ENCODE measurements at places on chromosomes 2 and 18.

- DNase-seq = no peak
Observed at GRCh38 chr18:21109936-21110712, 1.5 kb downstream of the ROCK1 start.

DNA sequence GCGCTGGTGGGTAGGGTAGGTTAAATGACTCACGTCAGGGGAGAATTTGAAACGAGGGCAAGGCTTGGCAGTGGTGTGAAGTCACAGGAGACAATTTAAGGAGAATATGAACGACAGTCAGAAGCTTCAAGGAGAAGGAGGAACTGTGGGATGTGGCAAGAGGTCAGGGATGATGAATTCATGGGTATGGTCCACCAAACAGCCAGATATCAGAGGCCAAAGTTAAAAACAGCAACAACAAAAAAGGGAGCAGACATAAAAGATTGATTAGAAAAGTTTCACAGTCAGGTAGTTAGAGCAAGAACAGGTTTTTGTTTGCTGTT, 1.4 kb upstream of the ZNF396 start:
- no peak for DNase-seq

- peak; percentile 51 for DNase-seq
Observed at GRCh38 chr2:45315861-45316260, 295.2 kb downstream of the SRBD1 start.

DNA sequence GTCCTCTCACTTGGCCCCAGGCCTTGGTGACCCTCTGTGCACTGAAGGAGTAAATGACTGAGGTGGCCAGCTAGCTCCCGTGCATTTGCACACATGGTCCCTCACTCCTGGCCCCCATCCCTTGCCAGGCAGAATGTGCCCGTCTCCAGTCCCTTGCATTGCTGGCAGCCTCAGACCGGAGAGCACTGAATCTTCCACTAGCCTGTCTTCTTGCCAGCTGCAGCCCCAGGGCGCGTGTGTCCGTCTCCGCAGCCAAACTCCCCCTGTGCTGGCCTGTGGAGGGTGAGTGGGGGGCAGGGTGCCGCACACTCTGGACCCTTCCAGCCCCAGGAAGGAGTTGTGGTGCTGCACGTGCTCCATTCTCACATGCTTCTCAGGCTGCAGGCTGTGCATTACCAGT, 35.9 kb downstream of the INPP4A start:
- DNase-seq = no peak

GRCh38 chr2:127097841-127098651, 8.9 kb downstream of the BIN1 start:
- DNase-seq = no peak

- peak; percentile 79 for DNase-seq
Observed at GRCh38 chr2:11305958-11306357, 38.5 kb downstream of the ROCK2 start.

GRCh38 chr2:127623388-127624319, 22.3 kb upstream of the GPR17 start:
- peak; percentile 20 for DNase-seq

DNA sequence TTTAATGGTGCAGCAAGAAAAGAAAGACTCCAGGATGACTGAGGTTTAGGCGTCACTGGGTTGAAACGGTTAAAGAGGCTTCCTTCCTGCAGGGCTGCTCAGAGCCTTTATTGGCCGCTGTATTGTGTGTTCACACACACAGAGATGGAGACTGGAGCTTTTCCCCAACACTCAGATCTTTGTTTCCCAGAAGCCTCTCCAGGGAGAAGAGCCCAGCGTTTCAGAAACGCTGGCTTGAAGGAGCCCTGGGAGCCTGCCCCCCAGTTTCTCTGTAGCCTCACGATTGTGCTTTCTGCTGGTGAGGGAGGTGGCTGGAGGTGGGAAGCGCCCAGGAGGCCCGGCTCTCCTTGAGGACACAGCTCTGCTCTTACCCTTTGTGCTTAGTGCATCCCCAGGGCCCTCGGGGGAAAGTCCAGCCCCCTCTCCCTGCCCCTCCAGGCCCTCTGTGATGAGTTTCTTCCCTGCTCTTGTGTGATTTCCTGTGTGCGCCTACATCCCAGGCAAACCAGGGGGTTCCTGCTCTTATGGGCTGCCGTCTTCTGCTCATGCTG, 37.1 kb downstream of the RRM2 start:
- no peak for DNase-seq

GRCh38 chr2:110931648-110932047, 189.1 kb upstream of the BCL2L11 start:
- DNase-seq = peak; percentile 72

- DNase-seq = no peak
Observed at GRCh38 chr2:126664234-126664633, 8.3 kb downstream of the GYPC start.

DNA sequence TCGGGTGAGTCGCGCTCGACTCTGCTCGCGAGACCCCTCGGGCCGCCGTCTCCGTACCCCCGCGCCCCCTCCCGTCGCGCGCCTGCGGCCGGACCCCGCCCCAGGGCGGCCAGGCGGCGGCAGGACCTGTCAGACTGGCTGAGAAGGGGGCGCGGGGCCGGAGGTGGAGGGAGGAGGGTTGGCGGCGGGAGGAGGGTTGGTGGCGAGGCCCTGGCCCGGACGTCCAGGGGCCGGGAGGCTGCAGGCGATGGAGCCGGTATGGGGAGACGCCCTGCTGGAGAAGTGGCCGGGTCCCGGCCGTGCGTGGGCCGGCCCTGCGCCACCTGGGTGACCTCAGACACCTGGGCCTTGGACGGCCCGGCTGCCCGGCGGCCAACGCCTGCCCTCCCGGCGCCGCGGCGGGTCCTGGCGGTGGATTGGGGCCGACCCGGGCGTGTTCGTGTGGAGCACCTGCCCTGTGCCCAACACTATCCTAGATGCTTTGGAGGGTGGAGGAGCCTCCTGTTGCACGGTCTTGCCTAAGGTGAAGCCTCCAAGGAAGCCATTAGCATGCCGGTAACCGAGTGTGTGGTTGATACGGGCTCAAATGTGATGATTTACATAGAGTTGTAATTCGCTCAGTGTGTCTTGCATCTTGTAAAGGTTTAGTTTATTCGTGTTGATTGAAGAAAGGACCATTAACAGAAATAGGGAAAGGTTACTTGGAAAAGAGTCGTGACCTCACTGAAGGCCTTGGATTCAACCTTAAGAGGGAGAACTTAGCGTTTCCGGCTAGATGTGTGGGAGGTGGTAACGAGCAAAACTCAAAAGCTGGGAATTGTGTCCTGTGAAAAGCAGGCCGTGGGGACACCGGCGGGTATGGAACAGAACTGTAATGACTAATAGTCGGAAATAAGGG, 550 bp downstream of the MYL12B start:
- no peak for DNase-seq

DNA sequence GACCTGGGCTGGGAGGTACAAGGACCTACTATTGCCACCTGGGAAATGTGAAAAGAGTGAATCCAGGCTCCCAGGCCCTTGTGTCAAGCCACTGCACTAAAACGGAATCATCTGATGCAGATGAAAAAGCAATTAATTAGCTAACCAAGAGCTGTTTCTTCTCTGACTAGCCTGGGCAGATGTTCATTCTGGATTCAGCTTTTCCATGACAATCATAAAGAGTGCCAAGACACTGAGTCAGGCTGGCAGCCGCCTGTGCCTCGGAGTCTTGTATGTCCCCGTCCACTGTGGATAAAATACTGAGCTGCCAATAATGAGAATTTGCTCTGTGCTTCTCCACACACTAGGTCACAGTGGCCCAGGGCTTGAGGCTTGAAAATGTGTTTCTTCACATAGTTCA, 21.7 kb upstream of the LCLAT1 start:
- no peak for DNase-seq

DNA sequence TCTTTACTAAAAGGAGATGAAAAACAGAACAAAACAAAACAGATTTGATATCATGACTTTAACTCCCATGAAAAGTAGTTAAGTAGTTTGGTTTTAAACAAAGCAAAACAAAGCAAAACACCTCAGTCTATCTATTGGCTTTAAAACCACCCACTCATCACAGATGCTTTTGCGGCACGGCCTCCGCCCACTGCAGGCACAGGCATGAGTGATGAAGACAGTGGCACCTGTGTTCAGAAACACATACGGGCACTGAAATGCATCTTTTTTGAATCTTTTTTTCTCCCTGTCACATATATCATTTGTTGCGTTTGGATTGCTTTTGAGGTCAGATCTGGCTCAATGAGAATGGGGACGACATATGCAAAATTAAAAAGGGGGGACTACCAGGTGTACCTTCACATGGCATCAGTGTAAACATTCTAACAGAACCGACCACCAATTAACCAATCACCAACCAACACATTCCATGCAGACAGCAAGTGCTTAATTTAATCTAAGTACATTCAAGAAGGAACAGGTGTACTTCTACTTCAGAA, 147.4 kb upstream of the REV1 start:
- DNase-seq = no peak

DNA sequence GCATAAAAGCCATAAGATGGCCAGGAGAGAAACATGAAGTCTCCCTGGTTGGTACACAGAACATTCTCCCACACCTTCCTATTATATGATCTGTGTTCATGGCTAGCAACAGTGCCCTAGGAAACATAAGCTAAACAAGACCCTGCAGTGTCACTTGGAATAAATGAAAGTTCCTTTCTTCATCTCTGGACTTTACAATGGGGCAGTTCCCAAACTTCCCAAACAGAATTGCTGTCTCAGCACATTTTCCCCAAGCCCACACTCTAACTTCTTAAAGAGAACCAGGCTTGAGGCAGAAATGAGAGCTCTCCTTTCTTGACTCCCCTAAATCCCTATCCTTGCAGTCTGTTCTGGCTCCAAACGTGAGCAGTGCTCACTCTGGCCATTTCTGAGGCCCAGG, 173.2 kb upstream of the CREB1 start:
- DNase-seq = no peak

DNA sequence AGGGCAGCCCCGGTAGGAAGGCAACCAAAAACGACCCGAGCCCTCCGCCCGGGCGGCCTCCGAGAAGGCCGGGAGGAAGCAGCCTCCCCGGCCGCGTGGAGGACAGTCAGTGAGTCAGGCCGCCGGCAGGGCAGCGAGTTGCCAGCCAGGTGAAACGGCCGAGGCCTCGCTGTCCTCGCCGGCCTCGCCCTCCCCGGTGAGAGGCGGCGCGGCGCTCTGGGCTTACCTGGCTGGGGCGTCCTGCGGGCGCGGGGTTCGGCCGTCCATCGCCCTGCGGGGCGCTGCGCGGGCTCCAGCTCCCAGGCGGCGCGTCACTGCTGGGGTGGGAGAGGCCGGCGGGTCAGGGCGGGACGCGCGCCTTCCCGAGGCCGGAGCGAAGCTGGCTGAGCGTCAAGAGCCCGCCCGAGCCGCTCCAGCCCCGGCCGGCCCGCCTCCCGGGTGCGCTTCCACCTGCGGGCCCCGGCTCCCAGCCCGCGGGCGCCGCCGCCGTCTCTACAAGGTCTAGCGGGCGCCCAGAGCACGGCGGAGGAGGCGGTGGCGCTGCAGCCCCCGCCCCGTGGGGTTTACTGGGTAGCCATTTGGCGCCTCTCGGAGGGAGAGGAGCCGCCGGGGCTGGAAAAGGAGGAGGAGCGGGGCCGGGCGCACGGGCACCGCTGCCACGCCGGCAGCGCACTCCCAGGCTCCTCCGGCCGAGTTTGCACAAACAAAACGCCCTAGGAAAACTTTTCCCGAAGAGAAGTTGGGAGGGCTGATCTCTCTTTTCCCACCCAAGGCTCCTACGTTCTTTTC, 499 bp downstream of the COBLL1 start:
- peak; percentile 78 for DNase-seq

GRCh38 chr18:31667185-31667584, 17.2 kb downstream of the B4GALT6 start:
- DNase-seq = peak; percentile 39

DNA sequence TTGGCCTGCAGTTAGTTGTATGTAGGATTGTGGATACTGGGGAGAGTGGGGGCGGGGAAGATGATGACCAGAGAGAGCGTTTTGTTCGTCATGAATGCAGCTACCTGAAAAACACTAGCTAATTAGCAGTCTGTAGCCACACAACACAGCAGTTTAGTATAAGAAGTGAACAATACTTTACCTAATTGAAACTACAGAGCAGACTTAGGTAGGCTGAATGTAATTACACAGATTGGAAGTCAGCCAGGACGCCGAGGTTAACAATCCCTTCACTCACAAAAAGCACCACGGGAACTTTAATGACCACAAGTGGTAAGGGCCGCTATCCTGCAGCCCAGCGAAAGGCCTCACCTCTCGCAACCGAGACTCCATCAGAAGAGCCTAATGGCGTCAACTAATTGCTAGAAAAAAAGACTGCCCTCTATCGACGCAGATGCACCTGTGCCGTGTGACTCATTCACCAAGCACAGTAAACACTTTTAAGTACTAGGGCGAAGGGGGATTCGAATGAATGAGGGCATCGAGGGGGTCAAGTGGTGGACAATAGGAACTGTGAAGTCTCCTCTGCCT, 591.0 kb downstream of the ARHGAP15 start:
- no peak for DNase-seq

DNA sequence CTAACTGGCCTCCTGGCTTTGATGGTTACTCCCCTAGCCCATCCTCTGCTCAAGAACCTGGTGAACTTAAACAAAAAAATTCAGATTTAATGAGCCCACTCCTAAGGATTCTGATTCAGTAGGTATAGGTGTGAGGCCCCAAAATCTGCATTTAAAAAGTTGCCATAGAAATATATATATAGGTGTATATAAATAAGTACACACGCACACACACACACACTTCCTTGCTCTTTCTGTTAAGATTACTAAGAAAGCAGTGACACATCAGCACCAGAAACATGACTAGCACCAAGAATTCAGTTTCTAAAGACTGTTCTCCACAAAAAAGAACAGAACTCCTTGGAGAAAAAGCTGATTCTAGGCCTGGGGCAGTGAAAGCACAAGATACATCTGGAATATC, 17.8 kb downstream of the EML6 start:
- DNase-seq = no peak

DNA sequence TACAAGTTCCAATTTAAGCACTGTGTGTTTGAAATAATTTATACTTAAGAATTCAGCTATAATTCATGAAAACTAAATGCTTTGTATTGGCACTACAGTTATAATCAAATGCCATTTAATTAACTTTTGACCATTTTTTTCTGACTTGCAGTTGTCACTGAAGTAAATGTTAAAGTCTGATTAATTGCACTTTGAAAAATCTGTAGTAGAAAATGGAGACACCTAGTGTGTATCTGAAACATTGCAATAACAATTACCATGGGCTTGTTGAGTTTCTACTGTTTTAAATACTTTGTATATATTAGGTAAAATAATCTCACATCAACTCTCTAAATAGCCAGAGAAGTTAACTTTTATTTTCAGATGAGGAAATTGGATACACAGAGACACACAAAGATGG, 458.6 kb upstream of the FSIP2 start:
- DNase-seq = no peak

DNA sequence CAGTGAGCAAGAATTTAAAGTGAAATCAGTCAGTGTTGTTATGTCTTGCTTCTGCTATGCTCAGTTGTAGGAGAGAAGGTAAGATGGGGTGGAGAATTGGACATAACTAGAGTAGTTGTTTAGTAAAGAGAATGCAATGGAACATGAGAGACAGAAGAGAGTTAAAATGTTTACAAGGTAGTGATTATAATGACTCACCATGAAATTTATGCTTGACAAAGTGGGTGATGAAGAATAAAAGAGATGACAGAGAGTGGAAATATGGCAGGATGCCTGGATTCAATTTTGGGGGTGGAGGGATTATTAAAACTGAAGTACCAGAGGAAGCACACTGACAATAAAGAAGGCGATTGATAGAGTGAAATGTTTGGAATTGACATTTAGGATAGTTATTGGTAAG, 10.6 kb downstream of the SCG2 start:
- DNase-seq = no peak

GRCh38 chr2:1847846-1848598, 103.7 kb upstream of the PXDN start:
- no peak for DNase-seq

- no peak for DNase-seq
Observed at GRCh38 chr18:34458410-34458977, 233.8 kb upstream of the NOL4 start.

Measured in NCI-H226 (cell line).